ENCODE measurements at places on chromosomes 2 and 18.

- DNase-seq, result no peak
These were observed 100.9 kb upstream of the TNP1 start for GRCh38 chr2:216960671-216961268.

GRCh38 chr2:208278549-208278948 lies 12.5 kb downstream of the PIKFYVE start:
- DNase-seq, result no peak

DNA sequence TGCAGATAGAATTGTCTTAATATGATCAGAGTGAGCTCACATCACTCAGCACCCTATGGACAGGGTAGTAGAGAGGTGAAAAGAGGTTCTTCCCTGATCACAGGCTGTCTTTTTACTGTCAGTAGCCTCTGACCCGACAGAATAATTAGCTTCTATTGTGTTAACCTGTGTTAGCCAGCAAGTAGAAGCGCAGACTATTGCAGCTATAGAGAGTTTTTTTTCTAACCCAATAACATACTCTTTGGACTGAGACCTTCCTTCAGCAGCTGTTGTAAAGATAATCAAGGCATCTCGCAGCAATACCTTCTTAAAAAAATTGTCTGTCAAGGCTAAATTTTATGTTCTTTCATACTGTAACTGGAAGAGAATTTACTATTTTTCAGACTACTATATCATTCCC lies 670.4 kb downstream of the ADCYAP1 start:
- DNase-seq, result no peak

GRCh38 chr2:43448011-43448821 lies 147.6 kb downstream of the THADA start:
- no peak for DNase-seq

- DNase-seq, result no peak
These were observed 40.5 kb downstream of the LONRF2 start for GRCh38 chr2:100281521-100282438.

GRCh38 chr2:70851704-70852103 lies 16.1 kb upstream of the CD207 start:
- DNase-seq, result no peak

- DNase-seq, result peak; percentile 56
These were observed 299.2 kb downstream of the INSIG2 start for GRCh38 chr2:118387509-118387908.

DNA sequence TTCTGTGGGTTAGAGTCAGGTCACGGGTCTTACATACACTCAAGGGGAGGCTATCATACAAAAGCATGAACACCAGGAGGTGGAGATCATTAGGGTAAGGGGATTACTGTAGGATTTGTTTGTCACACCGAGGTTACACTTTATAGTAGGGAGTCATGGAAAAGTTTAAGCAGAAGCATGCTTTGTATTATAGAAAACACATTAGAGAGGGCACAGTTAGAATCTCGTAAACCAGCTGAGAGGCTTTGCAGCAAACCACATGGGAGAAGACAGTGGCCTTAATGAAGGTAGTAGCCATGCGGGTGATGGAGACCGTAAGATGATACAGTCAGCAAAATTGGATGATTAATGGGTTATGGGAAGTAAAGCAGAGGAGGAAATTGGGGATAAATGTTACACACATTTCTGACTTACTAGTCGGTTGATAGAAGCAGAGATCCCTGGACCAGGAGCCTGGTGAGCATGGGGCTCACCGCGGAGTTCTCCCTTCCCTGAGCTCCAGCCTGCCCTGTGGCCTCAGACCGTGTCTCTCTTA lies 75.6 kb downstream of the MAPRE2 start:
- DNase-seq, result no peak

GRCh38 chr2:203327582-203327900 lies 653 bp upstream of the ABI2 start:
- DNase-seq, result peak; percentile 17

- no peak for DNase-seq
These were observed 24.3 kb downstream of the RHOB start for GRCh38 chr2:20471148-20471547.

GRCh38 chr2:202084265-202084664 lies 11.2 kb downstream of the KIAA2012 start:
- no peak for DNase-seq

DNA sequence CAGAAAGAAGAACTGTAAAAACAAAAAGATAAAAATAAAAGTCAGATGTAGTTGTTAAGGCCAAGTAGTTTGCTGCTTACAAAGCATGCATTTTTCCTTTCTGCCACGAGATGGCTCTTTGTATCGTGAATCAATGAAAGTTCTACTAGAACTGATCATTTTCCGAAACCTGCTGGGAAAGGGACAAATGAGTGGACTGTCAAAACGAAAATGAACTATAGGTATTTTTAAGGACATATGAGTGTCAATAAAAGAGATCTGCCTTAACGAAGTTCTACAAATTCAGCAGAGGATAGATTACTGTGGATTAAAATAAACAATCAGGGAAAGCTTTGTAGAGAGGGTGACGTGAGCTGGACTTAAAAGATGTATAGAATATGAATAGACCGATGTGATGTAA lies 15.0 kb upstream of the ELOA2 start:
- peak; percentile 11 for DNase-seq

DNA sequence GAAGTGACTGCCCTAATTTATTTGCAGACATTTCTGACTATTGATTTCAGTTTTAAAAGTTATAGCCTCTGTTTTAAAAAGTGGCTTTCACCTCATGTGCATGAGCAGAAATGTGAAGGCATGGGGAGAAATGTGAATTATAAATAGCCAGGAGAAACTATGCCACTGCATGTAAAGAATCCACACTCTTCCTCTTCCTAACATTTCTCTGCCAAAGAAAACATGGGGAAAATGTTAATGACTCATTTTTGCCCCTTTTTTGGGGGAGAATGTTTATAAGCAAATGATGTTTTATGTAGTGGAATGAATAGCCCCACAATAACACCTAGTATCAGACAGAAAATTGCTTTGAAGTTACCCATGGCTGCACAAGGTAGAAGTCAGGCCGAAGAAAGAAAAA lies 249.0 kb upstream of the TANK start:
- no peak for DNase-seq

DNA sequence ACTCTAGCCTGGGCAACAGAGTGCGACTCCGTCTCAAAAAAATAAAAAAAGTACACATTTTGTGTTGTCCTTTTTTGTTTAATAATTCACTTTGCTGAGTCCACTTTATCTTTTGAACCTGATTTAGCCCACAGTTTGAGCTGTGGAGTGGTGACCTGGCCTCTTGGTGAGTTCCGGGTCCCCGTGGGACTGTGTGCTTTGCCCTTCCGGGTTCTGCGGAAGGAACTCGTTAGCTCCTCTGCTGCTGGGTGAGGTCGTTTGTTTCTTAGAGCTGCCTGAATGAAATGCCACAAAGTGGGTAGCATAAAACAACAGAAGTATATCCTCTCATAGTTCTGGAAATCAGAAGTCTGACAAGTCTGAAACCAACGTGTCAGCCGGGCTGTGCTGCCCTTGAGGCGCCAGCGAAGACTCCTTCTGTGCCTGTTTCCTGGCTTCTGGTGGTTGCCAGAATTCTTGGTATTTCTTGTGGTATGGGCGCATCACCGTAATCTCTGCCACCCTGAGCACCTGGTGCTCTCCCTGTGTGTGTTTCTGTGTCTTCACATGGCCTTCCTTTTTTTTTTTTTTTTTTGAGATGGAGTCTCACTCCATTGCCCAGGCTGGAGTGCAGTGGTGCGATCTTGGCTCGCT lies 3.5 kb downstream of the EFHD1 start:
- no peak for DNase-seq

DNA sequence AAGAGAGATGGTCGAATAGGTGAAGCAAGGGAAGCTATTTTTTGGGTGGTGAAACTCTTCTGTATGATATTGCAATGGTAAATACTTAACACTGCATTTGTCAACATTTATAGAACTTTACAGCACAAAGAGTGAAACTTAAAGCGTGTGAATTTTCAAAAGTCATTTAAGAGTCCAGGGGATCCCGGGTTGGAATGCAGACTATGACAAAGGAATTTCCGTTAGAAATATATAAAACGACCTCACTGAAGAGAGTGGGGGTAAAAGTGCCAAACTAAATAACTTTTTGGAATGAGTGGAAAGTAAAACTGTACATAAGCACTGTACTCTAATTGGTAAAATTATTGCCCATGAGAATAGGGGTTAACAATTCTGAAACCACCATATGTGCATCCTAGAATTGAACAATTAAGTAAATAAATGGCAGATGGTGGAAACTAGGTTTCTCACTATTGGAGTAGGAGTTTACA lies 191.0 kb upstream of the FN1 start:
- no peak for DNase-seq

DNA sequence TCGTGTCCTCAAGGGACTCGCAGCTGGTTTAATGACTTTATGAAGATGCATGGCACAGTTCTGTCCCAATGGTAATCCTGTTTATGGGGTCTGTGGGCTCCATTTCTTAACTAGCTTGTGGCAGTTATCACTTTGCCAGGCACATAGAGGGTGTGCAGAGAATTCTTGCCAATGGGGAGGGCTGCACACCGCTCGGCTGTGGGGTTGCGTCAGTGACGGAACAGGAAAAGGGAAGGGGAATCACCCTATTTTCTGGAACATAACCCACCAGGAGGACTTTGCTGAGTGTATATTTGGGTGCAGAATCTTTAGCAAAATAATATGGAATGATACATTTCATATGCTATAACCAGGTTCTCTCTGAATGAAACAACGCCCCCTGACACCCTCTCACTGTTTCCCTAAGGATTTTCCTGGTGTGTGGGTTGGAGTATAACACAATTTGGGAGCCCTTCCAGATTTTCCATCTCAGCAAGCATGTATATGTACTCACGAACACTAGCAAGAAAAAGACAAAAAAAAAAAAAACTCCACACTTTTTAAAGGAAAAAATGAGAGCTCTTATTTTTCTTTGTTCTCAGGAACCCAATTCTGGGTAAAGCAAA lies 43.9 kb upstream of the TRIB2 start:
- no peak for DNase-seq

- DNase-seq, result no peak
These were observed 34.9 kb downstream of the PTCD3 start for GRCh38 chr2:86140969-86141392.

DNA sequence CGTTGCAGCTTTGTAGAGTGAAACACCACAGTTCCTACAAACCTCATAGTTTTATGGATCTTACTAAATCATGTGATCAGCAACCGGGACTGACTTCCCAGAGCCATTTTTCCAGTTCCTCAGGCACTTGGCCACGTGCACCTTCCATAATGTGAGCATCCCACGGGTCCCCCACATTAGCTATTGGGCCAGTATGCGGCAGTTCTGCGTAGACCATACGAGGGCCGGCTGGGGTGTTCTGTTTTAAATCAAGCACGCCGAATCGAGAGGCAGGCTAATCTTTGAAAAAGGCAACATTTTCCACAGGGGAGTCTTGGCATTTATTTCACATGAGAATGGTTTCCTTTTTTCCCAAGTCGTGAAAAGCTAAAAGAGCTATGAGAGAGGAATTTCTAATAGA lies 135.6 kb upstream of the CCDC195 start:
- no peak for DNase-seq

- no peak for DNase-seq
These were observed 3.8 kb upstream of the ROCK2 start for GRCh38 chr2:11348209-11348749.

GRCh38 chr2:215915441-215915840 lies 97.9 kb downstream of the MREG start:
- no peak for DNase-seq

- no peak for DNase-seq
These were observed 1279.4 kb downstream of the LRP1B start for GRCh38 chr2:140851258-140851981.

- DNase-seq, result peak; percentile 44
These were observed 77.7 kb upstream of the WDR75 start for GRCh38 chr2:189363559-189363958.

DNA sequence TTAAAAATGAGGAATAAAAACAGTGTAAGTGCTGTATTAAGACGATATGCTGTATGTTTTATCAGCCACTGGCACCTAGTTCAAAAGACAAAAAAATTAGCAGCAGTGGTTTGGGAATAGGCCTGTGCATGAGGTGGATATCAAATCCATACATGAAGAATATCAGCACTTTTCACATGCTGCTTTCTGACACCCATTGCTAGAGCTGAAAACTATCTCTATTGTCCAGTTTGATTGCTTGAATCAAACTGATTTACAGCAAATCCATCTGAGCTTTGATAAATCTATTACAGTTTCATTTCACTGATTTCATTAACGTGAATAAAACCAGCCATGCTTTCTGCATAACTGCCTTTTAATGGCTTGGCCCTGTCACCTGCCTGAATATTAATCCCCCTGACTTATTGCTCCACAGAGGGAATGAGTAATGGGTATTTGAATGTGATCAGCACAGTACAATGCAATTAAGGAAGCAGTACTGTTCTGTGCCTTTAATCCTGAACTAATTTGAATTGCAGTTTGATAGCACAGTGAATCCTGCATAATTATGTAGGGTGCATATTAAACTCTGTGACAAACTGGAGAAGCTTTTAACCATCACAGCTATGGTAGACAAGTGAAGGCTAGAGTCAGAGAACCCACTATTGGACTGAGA lies 154.0 kb downstream of the GPD2 start:
- no peak for DNase-seq

GRCh38 chr2:239548451-239548871 lies 147.6 kb upstream of the HDAC4 start:
- DNase-seq, result peak; percentile 78

DNA sequence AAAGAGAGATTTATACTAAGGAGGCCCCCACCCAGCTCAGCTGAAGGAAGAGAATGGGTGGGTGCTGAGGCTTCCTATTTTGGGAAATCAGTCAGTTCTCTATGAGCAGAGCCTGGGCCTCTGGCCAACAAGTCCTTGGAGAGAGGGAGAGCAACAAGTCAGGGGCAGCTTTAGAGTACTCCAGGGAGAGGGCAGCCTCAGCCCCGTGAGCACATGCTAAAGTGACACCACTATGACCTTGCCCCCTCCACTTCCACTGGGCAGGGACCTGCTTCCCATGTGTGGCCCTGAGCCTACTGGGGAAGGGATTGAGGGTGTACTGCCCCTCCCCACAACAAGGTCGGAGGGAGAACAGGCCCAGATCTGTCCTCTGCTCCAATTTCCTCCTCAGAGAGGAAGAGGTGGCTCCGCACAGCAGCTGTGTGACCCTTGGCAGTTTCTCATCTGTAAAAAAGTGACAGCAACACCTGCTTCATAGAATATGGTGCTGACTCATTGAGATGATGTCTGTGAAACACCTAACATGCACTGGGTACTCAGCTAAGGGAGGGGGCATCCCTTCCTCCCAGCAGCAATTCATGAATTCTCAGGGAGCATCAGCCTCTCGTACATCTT lies 72.9 kb downstream of the CLHC1 start:
- no peak for DNase-seq
